ENCODE measurements at places on chromosomes 3 and 15.

DNA sequence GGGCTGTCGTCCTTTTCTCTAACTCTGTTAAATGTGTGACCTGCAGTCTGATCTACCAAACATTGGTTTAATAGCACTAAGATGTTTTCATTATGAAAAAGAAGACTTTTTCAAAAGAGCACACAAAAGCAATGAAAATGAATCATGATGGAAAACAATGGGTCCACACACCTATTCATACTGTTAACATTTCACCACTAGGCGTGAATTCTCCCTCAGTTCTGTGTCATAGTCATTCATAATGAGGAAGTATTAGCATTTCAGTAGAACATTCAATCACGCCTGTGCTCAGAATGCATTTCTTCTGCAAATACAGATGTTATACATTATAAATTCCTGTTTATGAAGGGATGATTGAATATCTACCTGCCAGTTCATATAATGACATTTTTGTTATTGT lies 35.9 kb downstream of the EIF4E3 start:
- no peak for DNase-seq

- DNase-seq = no peak
Measured at GRCh38 chr3:128235207-128235926, 82.1 kb downstream of the EEFSEC start.

GRCh38 chr15:25092661-25093060 lies 137.9 kb downstream of the SNRPN start:
- no peak for DNase-seq

DNA sequence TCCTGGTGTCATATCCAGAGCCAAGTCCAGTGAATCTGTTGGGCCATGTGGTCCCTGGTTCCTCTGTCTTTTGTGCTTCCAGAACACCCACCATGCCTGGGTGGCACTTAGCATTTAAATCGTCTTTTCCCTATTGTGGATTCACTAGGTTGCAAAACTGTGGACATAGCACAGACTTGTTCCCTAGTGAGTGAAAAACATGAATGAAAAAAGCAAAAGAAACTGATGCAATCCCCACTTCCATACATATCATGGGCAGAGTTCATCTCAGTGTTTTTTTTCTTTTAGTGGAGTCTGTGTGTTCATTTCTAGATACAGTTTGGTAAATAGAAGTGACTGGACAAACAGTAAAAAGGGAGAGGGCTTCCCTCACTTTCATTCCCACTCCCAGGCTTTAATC lies 170.5 kb downstream of the SLCO3A1 start:
- DNase-seq = no peak

DNA sequence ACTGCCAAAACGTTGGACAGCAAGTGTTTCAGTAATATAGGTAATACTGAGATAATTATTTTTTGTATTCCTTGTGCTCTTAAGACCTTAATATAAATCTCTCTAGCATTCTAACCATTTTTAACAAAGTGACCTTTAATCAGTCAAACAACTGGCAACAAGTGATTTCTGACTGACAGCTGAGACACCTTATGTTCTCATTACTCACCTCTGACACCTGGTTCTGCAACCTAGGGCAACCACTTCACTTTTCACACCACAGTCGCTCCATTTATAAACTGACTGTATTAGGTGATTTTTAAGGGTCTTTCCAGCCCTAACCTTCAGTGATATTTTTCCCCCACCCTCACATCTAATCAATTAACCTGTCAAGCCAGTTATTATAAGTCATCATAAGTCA lies 60.4 kb upstream of the C15orf61 start:
- no peak for DNase-seq

DNA sequence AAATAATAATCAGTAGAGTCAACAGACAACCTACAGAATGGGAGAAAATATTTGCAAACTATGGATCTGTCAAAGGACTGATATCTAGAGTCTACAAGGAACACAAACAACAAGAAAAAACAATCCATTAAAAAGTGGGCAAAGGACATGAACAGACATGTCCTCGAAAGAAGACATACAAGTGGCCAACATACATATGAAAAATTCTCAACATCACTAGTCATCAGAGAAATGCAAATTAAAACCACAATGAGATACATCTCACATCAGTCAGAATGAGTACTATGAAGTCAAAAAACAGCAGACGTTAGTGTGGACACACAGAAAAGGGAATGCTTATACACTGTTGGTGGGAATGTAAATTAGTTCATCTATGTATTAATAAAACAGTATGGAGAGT lies 33.7 kb downstream of the SLC2A2 start:
- DNase-seq = peak; percentile 40

- DNase-seq = no peak
Measured at GRCh38 chr3:127760791-127761440, 61.4 kb downstream of the MGLL start.

DNA sequence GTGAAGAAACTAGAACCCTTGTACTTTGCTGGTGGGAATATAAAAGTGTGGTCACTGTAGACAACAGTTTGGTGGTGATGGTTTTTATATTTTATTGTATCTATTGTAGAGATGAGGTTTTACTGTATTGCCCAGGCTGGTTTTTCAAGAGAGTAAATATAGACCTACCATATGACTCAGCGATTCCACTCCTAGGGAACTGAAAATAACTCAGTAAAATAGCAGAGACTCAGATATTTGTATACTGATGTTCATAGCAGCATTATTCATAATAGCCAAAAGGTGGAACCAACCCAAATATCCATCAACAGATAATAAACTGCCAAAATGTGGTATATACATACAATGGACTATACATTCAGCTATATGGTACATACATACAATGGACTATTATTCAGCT lies 68.8 kb upstream of the IL12A start:
- no peak for DNase-seq

DNA sequence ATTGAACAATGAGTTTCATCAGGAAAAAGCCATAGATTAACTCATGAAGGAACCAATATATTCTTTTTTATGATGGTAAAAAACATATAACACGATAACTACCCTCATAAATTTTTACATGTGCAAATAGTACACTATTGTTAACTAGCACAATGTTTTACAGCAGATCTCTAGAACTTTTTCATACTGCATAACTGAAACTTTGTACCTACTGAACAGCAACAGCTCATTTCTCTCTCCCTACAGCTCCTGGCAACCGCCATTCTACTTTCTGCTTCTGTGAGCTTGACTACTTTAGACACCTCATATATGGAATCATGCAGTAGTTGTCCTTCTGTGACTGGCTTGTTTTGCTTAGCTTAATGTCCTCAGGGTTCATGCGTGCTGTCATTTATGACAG lies 235.4 kb downstream of the NFKBIZ start:
- DNase-seq = no peak
